ENCODE measurements at places on chromosomes 6 and 20. TPM values are rescaled to one million over a fixed set of nuclear protein-coding genes. Genes with fewer than 3 reads are reported as not detected.

GRCh38 chr20:8208226-8208625 lies 76.2 kb downstream of the PLCB1 start:
- no peak for DNase-seq
- no peak overlapping the region for H3K4me3 ChIP-seq
- no peaks in the 10 kb centered on the region for H3K4me1 ChIP-seq
- H3K27ac ChIP-seq, result no peak overlapping the region

DNA sequence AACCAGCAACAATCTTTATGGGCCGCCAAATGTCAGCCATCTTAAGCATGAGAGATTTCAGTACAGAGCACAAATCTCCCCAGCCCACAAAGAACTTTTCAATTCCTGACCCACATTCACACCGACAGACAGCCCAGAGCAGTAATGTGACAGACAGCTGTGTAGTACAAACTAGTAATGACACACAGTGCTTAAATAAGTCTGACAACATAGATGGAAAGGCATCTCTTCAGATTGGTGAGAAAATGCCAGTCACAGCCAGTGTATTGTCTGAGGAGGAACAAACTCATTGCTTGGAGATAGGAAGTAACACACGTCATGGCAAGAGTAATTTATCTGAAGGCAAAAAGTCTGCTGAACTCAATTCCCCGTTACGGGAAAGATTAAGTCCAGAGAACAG lies 36.0 kb downstream of the KIZ start:
- H3K27me3 ChIP-seq, result no peaks in the 10 kb centered on the region
- DNase-seq, result no peak
- H3K36me3 ChIP-seq, result no peaks in the 10 kb centered on the region
- no peak overlapping the region for H3K4me3 ChIP-seq

GRCh38 chr6:5105146-5105545 lies 20.0 kb downstream of the PPP1R3G start:
- H3K4me3 ChIP-seq, result no peak overlapping the region
- no peaks in the 10 kb centered on the region for H3K27me3 ChIP-seq
- no peaks in the 10 kb centered on the region for H3K4me1 ChIP-seq

- no peaks in the 10 kb centered on the region for H3K36me3 ChIP-seq
- DNase-seq, result no peak
- no peak overlapping the region for H3K4me3 ChIP-seq
- H3K27ac ChIP-seq, result no peak overlapping the region
- no peaks in the 10 kb centered on the region for H3K4me1 ChIP-seq
These were observed 27.0 kb upstream of the ANKEF1 start for GRCh38 chr20:10007747-10008146.

DNA sequence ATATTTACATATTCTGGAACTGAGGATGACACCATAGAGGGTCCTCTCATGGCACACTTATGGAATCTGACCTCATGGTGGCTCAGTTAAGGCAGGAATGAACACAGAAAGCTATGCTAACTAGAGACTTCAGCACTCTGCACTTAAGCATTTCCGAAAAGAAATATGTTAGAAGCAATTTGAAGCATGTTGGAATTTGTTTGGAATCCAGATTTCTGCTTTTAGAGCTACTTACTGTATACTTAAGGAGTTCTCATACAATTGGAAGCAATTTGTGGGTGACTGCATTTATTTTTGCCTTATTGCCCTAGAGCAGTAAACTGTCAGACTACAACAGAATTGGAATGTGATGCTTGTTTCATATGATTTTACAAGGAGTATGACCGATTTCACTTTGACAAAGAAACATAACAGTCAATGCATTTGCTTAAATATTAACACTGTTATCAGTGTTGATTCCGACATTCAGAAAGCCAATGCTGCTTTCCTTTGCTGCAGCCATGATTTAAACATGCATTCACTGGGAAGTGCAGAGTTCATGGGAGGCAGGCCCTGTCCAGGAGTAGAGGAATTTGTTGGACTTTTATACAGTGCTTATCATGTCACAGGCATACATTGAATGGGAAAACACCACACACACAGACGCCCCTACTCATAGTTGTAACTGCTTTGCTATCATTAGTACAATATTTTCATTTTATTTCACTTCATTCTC lies 244.4 kb downstream of the SAMD5 start:
- no peak overlapping the region for H3K4me3 ChIP-seq
- no peaks in the 10 kb centered on the region for H3K36me3 ChIP-seq
- DNase-seq, result no peak
- H3K4me1 ChIP-seq, result no peaks in the 10 kb centered on the region
- no peaks in the 10 kb centered on the region for H3K27me3 ChIP-seq
- H3K27ac ChIP-seq, result no peak overlapping the region

DNA sequence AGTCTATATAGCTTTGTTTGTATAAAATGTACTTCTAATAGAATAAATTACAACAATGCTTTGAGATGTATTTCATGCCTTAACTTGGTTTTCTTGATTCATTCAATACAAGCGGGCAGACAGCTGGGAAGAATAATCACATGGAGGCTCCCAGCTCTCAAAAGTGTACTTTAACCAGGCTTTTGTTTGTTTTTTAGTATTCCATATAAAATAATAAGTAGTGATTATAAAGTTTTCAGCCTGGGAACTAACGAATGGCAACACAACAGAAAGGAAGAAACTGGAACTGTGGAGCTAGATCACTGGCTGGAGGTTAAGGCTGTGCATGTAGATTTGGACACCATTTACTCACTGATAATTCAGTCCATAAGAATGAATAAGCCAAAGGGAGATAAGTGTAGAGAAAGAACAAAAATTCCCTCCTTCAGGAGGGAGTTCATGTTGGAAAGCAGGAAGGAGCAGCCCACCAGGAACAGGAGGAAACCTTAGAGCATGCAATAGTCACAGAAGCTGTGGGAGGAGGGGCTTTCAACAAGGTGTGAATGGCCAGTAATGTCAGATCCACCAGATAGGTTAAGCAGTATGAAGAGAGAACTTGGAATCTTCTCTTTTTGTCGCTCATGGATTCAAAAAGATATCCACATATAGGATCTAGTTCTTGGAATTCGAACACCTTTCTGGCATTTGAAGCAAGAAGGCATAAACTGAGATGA lies 41.2 kb upstream of the SLC35D3 start:
- DNase-seq, result no peak
- no peak overlapping the region for H3K4me3 ChIP-seq
- no peak overlapping the region for H3K27ac ChIP-seq
- no peaks in the 10 kb centered on the region for H3K27me3 ChIP-seq

DNA sequence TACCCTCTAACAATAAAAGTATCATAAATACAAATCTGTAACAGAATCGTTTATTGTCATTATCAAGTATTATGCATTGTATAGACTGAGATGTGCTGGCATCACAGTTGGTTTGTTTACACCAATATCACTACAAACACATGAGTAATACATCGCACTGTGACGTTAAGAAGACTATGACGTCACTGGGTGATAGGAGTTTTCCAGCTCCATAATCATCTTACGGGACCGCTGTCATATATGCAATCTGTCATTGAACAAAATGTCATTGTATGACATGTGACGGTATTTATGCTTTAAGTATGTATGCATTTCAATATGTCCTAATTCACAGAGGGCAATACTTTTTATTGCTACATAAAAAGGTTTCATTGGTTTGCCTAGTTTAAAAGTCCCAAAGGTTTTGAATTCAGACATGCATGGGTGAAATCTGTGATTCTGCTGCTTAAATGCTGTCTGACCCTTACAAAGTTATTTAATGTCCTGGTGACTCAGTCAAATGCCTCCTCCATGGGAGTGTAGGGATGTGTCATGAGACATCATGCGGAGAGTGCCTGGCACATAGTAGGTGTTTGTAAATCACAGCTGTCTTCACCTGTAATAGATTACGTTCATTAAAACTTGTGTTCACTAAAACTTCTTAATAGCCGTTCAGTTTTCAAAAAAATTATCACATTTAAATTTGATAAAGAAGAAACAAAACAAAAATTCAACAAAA lies 160.7 kb upstream of the PDE10A start:
- H3K27me3 ChIP-seq, result peaks cover 14% of the 10 kb centered on the region
- H3K4me1 ChIP-seq, result no peaks in the 10 kb centered on the region
- DNase-seq, result no peak

GRCh38 chr6:144158133-144158532 lies 7.8 kb downstream of the STX11 start:
- H3K4me3 ChIP-seq, result no peak overlapping the region
- no peaks in the 10 kb centered on the region for H3K36me3 ChIP-seq
- H3K27me3 ChIP-seq, result no peaks in the 10 kb centered on the region
- peaks cover 4% of the 10 kb centered on the region for H3K4me1 ChIP-seq
- H3K27ac ChIP-seq, result no peak overlapping the region

DNA sequence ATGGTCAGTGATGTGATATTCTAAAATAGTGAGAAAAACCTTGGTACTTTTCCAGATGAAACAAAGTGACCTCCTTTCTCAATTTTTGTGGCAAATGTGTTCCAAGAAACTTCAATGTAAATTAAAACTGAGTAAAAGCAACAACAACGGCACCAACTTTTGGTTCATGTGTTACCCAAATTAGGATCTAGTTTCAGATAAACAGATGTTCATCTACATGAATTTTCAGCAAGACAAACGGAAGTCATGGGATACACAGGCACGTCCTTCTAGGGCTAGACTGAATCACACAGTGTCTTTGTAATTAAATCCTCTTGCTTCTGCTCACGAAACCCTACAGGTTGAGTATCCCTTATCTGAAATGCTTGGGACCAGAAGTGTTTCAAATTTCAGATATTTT lies 915.2 kb downstream of the TFAP2A start:
- H3K27ac ChIP-seq, result peak overlapping the region; percentile 39
- no peak for DNase-seq
- no peak overlapping the region for H3K4me3 ChIP-seq
- H3K36me3 ChIP-seq, result no peaks in the 10 kb centered on the region
- no peaks in the 10 kb centered on the region for H3K27me3 ChIP-seq
- peaks cover 6% of the 10 kb centered on the region for H3K4me1 ChIP-seq

GRCh38 chr6:154920495-154921200 lies 74.5 kb upstream of the TIAM2 start:
- H3K36me3 ChIP-seq, result no peaks in the 10 kb centered on the region
- H3K4me1 ChIP-seq, result no peaks in the 10 kb centered on the region
- no peaks in the 10 kb centered on the region for H3K27me3 ChIP-seq
- no peak overlapping the region for H3K4me3 ChIP-seq
- H3K27ac ChIP-seq, result no peak overlapping the region

DNA sequence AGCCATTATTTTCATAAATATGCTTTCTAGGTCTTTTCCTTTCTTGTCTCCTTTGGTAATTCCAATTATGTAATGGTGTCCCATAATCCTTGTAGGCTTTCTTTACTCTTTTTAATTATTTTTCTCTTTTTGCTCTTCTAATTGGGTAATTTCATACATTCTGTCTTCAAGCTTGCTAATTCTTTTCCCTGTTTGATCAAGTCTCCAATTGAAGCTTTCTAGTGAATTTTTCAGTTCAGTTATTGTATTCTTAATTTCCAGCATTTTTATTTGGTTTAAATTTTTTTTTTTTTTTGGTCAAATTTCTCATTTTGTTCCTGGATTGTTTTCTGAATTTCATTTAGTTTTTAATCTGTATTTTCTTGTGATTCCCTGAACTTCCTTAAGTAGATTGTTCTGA lies 74.9 kb upstream of the UST start:
- H3K36me3 ChIP-seq, result no peaks in the 10 kb centered on the region
- no peaks in the 10 kb centered on the region for H3K4me1 ChIP-seq
- no peaks in the 10 kb centered on the region for H3K27me3 ChIP-seq

GRCh38 chr6:31559958-31560696 lies 12.0 kb upstream of the LTA start:
- H3K36me3 ChIP-seq, result peaks cover 2% of the 10 kb centered on the region
- no peak overlapping the region for H3K4me3 ChIP-seq
- no peaks in the 10 kb centered on the region for H3K27me3 ChIP-seq
- peaks cover 13% of the 10 kb centered on the region for H3K4me1 ChIP-seq

- no peaks in the 10 kb centered on the region for H3K36me3 ChIP-seq
- H3K4me3 ChIP-seq, result no peak overlapping the region
- no peaks in the 10 kb centered on the region for H3K27me3 ChIP-seq
These were observed 8.0 kb downstream of the VTA1 start for GRCh38 chr6:142155091-142155490.

GRCh38 chr6:27133281-27134227 lies 113.9 kb upstream of the PRSS16 start:
- peak; percentile 59 for DNase-seq
- H3K36me3 ChIP-seq, result peaks cover 7% of the 10 kb centered on the region
- H3K27me3 ChIP-seq, result no peaks in the 10 kb centered on the region
- peak overlapping the region; percentile 90 for H3K4me3 ChIP-seq
- H3K4me1 ChIP-seq, result peaks cover 39% of the 10 kb centered on the region

- no peaks in the 10 kb centered on the region for H3K27me3 ChIP-seq
- H3K4me3 ChIP-seq, result no peak overlapping the region
- H3K4me1 ChIP-seq, result no peaks in the 10 kb centered on the region
- no peak for DNase-seq
- H3K36me3 ChIP-seq, result no peaks in the 10 kb centered on the region
- H3K27ac ChIP-seq, result no peak overlapping the region
These were observed 402.6 kb downstream of the BCKDHB start for GRCh38 chr6:80508885-80509630.

GRCh38 chr20:34538671-34539123 lies 19.8 kb upstream of the MAP1LC3A start:
- no peak overlapping the region for H3K27ac ChIP-seq
- H3K4me3 ChIP-seq, result no peak overlapping the region

GRCh38 chr20:62688855-62689460 lies 19.7 kb upstream of the NTSR1 start:
- DNase-seq, result no peak
- no peak overlapping the region for H3K27ac ChIP-seq
- H3K4me3 ChIP-seq, result no peak overlapping the region
- no peaks in the 10 kb centered on the region for H3K27me3 ChIP-seq
- H3K4me1 ChIP-seq, result peaks cover 13% of the 10 kb centered on the region

DNA sequence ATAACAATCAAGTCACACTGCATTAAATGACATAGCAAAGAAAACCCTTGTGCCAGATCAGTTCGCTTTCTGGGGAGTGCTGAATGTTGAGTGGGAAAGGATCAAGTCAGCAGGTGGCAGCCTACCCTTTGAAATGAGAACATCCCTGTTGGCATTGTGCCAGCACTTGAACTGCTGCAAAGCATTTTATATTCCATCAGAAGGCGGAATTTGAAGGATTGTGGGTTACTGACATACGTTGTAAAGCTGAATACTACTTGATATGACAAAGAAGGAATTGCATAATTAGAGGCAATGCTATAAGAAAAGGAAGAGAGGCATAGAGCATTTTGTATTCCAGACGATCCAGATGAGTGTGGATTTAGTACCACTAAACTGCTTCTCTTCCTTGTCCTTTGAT lies 26.5 kb downstream of the BCKDHB start:
- no peaks in the 10 kb centered on the region for H3K36me3 ChIP-seq
- no peak for DNase-seq
- no peak overlapping the region for H3K4me3 ChIP-seq
- H3K27ac ChIP-seq, result no peak overlapping the region

Gene PROKR2
- not detected for total RNA-seq

Gene EDN3
- total RNA-seq, result not detected

Gene DEFB124
- total RNA-seq, result not detected

Gene MUC22
- total RNA-seq, result not detected

Gene ZC3H12D
- total RNA-seq, result 0.26 TPM

Gene KCNB1
- 11.1 TPM for total RNA-seq

Gene LGSN
- not detected for total RNA-seq

Gene GGTLC1
- total RNA-seq, result 0.18 TPM

Gene PARD6B
- 132 TPM for total RNA-seq

Gene EMILIN3
- 0.54 TPM for total RNA-seq

Gene TXNDC5
- total RNA-seq, result 177 TPM

Gene SLC17A9
- 0.28 TPM for total RNA-seq
